ENCODE measurements at places on chromosomes 4 and X.

- no peak for DNase-seq
These were observed 101.5 kb upstream of the MAML3 start for GRCh38 chr4:140255467-140255866.

GRCh38 chr4:113302051-113302450, 252.6 kb downstream of the ANK2 start:
- no peak for DNase-seq

GRCh38 chr4:80446664-80447063, 111.1 kb downstream of the CFAP299 start:
- no peak for DNase-seq

DNA sequence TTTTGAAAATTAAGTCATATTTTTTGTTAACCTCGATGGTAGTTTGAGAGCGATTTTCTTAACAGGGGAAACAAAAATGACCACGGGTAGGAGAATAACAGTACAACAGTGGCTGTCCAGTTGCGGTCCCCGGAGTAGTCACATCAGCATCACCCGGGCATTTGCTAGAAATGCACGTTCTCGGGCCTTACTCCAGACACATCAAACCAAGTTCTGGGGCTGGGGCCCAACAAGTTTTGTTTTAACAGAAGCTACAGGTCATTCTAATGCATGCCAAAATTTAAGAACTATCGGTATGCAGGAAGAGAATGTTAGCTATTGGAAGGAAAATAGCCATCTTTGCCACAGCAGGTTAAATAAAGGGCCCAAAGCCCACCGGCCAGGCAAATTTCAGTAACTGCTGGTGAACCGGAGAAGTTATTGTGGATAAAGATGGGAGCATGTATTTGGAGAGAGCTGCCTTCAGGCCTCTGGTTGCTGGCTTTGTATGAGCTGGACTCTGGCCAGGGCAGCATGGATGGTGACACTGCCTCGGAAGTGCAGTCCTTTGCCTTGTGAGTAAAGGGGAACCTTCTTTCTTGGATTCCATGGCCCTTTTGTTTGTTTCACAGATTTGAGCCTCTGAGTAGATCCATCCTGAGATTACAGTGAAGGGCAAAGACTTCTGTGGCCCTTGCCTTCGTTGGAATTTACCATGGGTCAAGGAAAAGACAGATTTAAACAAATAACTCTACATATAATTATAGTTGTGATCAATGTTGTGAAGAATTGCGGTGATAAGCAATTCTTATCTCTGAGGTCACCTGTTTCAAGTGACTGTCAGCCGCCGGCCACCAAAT, 62.1 kb downstream of the TBC1D14 start:
- no peak for DNase-seq

DNA sequence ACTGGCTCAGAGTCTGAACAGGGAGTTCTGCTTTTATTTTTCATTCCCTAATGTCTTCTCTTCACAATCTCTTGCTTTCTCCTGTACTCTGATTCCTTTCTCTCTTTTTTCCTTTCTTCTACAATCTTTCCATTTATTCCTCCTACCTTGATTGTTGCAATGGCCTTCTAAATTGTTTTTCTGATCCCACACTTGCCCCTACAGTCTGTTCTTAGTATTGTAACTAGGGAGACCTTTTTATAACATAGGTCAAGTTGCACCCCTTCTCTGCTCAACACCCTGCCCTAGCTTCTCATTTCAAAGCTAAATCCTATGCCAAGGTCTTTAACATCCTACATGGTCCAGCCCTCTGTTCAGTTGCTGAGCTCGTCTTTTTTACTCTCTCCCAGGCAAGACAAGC, 277.9 kb downstream of the GBA3 start:
- no peak for DNase-seq

GRCh38 chr4:159178979-159179969, 76.4 kb downstream of the RAPGEF2 start:
- no peak for DNase-seq

DNA sequence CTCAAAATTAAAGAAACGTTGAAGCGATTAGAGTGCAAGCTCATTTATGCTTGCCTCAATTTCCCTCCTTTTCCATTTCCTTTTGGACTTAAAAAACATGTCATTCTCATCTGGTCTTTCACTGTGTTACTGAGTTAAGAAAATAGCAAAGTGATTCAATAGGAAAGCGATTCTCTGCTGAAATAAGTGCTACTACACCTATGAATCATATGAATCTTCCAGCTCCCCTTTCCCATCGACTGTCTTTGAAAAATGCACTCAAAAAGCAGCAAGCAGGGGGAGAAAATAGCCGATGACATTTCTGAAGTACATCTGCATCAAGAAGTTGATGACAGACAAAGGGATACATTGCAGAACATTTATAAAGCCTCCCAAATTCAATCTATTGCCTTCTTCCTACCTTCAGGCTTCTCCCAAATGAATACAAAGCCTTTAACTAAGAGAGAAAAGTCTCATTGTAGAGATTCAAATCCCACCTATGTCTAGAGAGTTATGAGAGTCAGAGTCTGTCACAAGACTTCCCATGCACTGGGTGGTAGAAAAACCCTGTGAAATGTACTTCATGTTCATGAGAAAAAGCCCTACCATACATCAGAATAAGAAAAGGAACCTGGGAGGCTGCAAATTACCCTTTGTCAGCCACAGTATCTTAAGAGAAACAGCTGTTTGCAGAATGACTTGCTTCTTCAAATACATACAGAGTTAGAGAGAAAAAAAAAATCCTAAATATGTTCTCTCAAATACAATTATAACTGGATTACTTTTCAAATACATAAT, 78.9 kb downstream of the MBNL3 start:
- DNase-seq, result no peak

DNA sequence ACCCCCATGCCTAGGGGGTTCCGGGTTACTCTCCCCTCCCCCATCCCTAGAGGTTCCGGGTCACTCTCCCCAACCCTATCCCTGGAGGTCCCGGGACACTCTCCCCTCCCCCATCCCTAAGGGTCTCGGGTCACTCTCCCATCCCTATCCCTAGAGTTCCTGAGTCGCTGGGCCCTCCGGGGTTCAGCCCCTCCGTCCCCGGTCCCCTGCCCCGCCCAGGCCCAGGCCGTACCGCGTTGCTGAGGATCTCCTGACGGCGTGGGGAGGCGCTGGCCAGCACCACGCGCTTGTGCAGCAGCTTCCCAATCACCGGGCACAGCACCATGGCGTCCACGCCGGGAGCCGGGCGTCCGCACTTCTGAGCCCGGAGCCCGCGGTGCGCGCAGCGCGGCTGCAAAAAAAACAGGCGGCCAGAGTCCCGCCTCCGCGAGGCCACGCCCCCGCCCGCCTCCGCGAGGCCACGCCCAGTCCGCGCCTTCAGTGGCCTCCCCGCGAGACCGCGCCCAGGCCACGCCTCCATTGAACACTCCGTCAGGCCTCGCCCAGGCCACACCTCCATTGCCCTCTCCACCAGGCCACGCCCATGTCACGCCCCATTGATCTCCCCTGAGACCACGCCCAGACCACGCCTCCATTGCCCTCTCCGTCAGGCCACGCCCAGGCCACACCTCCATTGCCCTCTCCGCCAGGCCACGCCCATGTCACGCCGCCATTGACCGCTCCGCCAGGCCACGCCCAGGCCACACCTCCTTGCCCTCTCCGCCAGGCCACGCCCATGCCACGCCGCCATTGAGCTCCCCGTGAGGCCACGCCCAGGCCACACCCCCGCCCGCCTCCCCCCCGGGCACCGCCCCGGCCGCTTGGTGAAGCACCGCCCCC, at the start of gene ASMTL:
Gene ASMTL (minus strand): TSS at position 394 of the 879 bp plus-strand sequence. CDS start 69 bp downstream, at position 325.
- no peak for DNase-seq

GRCh38 chrX:124388562-124388961, 42.2 kb downstream of the SH2D1A start:
- DNase-seq, result peak; percentile 30

DNA sequence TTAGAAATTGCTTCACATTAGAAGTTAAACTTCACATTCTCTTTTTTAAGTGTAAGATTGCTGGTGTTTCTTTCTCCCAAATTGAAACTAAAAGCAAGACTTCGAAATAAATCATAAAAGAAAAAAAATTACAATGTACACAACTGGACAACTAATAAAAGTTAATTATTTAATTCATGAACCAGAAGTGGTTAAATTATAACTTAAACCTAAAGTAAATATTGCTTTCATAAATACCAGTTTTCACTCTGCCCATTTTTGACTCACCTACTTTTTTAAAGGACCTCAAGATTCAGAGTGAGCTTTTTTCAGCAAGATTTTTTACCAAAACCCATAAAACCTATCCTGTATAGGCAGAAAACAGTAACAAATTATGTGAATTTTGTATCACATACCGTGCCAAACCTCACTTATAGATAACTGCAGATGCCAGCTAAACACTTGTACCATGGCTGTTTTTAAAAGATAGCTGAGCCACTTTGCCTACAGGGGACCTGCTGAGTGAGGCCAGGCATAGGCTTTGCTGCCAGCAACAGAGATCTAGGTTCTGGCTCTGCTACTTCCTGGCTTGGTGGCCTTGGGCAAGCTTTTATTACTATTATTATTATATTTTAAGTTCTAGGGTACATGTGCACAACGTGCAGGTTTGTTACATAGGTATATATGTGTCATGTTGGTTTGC, 259.8 kb downstream of the NR3C2 start:
- no peak for DNase-seq

GRCh38 chr4:130163701-130164100, 1067.7 kb downstream of the C4orf33 start:
- DNase-seq, result no peak

- no peak for DNase-seq
These were observed 7.2 kb downstream of the CTSO start for GRCh38 chr4:155946486-155946885.

DNA sequence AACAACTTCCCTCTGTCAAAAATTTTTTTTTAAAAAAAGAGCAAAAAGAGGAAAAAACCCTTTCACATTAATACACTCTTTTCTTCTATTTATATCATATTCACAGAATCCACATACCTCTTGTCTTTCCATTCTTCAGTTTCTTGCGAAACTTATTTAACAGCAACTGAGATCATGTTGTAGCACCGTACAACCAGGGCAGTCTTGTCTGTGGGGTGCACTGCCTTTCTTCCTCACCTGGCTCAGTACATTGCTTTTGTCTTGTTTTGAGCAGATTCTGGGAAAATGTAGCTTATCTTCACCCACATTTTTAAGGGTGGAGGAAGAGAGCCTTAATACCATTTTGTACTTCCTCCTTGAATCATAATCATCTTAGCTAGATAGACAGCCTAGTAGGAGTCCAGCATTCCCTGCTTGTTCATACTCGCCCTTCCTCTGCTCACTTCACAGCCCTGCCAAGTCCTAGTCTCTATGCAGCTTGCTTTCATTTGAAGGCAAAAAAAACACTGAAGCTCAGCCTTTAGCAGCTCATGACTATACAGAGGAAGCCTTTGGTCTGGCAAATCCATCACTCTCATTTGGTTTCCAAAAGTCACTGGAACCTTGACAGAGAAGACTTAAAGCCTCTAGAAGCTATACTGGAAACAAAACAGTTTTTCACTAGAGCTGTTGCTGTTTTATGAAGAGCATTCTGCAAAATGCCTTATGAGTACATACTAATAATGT, 140.6 kb upstream of the BANK1 start:
- DNase-seq, result no peak

DNA sequence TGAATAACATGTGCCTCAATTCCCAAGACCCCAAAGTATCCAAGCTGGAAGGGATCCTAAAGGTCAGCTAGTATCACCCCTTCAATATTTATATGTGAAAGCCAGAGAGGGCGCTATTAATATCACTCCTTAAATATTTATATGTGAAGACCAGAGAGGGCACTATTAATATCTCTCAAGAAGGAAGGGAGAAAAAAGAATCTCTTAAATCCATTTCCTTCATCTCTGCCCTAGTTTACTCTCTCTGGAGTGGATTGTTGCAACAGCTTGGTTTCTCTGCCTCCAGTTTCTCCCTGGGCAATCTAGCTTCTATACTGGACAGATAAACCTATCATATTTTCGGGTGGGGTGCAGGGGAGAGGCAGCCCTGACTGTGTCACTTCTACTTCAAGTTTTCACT, 31.6 kb upstream of the MSN start:
- DNase-seq, result no peak

DNA sequence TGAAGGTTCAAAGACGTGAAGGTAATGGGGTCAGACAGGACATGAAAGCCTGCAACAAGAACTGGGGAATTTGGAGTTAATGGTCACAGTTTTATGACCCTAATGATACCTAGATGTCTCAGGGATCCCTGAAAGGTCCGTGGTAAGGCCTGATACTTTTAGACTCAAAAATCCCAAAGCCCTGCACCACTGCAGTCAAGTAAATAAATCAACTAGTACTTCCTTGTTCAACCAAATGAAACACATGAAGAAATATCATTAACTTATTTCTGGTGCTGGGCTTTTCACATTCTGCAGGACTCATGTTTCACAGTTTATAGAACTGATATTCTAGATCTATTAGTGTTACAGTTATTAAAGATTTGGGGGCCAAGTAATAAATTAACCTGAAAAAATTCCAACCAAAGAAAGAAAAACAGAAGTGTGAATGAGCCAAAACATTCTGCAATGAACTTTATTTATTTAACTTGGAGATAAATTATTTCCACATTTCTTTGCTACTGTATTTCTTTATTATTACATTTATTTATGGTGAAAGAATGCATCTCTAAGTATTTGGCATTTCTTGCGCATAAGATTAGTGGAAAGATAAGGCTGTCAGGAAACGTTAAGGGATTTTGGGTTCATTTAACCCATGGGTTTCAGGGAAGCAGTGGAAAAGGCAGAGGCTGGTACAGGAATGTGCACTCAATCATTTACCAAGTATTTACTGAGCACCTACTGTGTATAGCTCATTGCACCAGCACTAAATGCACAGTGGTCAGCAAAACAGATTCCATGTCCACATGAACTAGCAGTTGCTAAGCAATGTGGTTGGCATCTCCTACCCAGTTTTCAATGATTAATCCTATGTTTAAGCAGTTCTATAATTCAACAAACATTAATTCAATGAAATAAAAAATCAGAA, 8.7 kb downstream of the WDFY3 start:
- DNase-seq, result no peak

DNA sequence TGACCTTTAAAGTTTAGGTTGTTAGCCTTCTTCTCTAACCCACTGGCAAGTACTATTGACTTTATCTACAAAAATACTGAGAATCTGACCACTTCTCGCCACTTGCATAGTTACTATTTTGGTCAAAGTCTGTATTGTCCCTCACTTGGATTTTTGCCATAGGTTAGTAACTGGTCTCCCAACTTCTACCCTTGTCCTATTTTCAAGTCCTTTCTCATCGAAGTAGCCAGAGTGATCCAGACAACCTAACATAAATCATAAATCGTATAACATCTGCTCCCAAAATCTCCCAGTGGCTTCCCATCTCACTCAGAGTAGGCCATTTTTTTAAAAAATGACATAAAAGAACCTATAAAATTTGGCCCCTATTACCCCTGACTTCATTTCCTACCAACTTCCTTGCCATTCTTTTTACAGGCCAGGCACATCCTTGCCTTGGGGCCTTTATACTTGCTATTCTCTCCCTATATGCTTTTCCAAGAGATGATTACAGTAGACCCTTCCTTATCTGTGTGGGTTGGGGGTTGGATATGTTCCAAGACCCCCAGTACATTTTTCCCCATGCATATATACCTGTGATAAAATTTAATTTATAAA, 29.0 kb downstream of the WDFY3 start:
- DNase-seq, result no peak

DNA sequence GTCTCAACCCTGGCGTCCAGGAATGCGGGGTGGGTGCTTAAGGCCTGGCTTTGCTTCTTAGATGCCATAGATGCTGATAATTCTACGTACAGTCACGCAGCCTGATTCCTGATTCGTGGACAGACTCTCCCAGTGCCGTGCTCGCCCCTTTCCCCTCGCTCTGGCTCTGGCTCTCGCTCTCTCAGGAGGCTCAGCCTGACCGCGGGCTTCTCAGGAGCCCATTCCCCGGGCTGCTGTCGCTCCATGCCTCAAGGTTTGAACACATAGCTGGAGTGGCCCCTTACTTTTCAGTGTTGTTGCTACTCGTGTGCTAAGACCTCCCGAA, 59.2 kb upstream of the ZC4H2 start:
- no peak for DNase-seq

GRCh38 chr4:141046255-141046654, 87.0 kb downstream of the RNF150 start:
- DNase-seq, result no peak

All from NCI-H345 (cell line).